ENCODE measurements at places on chromosomes 4 and X. TPM values are rescaled to one million over a fixed set of nuclear protein-coding genes. Genes with fewer than 3 reads are reported as not detected.

GRCh38 chr4:165600959-165601683, 222.3 kb downstream of the CPE start:
- H3K27me3 ChIP-seq: no peaks in the 10 kb centered on the region
- H3K4me1 ChIP-seq: no peaks in the 10 kb centered on the region
- H3K4me3 ChIP-seq: no peak overlapping the region
- no peaks in the 10 kb centered on the region for H3K36me3 ChIP-seq

Gene BMPR1B
- 6.9 TPM for total RNA-seq

GRCh38 chr4:53499791-53500190, 91.5 kb downstream of the LNX1 start:
- no peaks in the 10 kb centered on the region for H3K4me1 ChIP-seq
- no peak for DNase-seq
- no peak overlapping the region for H3K4me3 ChIP-seq
- H3K27ac ChIP-seq: no peak overlapping the region

GRCh38 chrX:133922390-133922771, 63.0 kb downstream of the GPC3 start:
- H3K4me1 ChIP-seq: no peaks in the 10 kb centered on the region
- no peaks in the 10 kb centered on the region for H3K27me3 ChIP-seq
- DNase-seq: no peak
- H3K4me3 ChIP-seq: no peak overlapping the region

GRCh38 chr4:123443401-123444289, 47.0 kb downstream of the SPRY1 start:
- DNase-seq: no peak
- no peak overlapping the region for H3K27ac ChIP-seq
- H3K36me3 ChIP-seq: no peaks in the 10 kb centered on the region
- peaks cover 8% of the 10 kb centered on the region for H3K4me1 ChIP-seq

Gene P2RY8
- 1.1 TPM for total RNA-seq

GRCh38 chrX:140697618-140698017, 11.9 kb upstream of the LINC00632 start:
- H3K27ac ChIP-seq: no peak overlapping the region
- H3K4me1 ChIP-seq: no peaks in the 10 kb centered on the region
- no peak overlapping the region for H3K4me3 ChIP-seq

- H3K36me3 ChIP-seq: no peaks in the 10 kb centered on the region
- H3K27ac ChIP-seq: no peak overlapping the region
- no peak for DNase-seq
- H3K27me3 ChIP-seq: no peaks in the 10 kb centered on the region
- H3K4me3 ChIP-seq: no peak overlapping the region
- H3K4me1 ChIP-seq: no peaks in the 10 kb centered on the region
Observed at GRCh38 chr4:40269133-40269532, 66.0 kb upstream of the CHRNA9 start.

- H3K27ac ChIP-seq: no peak overlapping the region
- no peak overlapping the region for H3K4me3 ChIP-seq
- no peaks in the 10 kb centered on the region for H3K27me3 ChIP-seq
- H3K4me1 ChIP-seq: no peaks in the 10 kb centered on the region
- H3K36me3 ChIP-seq: no peaks in the 10 kb centered on the region
Observed at GRCh38 chr4:97531351-97531750, 611.9 kb downstream of the STPG2 start.

Gene JCHAIN
- 0.55 TPM for total RNA-seq

Gene SHOX
- 0.65 TPM for total RNA-seq

Gene GAB3
- 1.1 TPM for total RNA-seq
